ENCODE measurements at places on chromosomes 11 and 22. TPM values are rescaled to one million over a fixed set of nuclear protein-coding genes. Genes with fewer than 3 reads are reported as not detected.

Gene MYO18B
- total RNA-seq: 138 TPM

Gene GAB2
- total RNA-seq: 17.2 TPM

Gene OR51F1
- total RNA-seq: not detected

Gene RFPL2
- not detected for total RNA-seq

Gene TMPRSS13
- 0.15 TPM for total RNA-seq

Gene LMO2
- 10.9 TPM for total RNA-seq

- no peak for DNase-seq
These were observed 111.8 kb downstream of the MSANTD4 start for GRCh38 chr11:105910095-105910715.

DNA sequence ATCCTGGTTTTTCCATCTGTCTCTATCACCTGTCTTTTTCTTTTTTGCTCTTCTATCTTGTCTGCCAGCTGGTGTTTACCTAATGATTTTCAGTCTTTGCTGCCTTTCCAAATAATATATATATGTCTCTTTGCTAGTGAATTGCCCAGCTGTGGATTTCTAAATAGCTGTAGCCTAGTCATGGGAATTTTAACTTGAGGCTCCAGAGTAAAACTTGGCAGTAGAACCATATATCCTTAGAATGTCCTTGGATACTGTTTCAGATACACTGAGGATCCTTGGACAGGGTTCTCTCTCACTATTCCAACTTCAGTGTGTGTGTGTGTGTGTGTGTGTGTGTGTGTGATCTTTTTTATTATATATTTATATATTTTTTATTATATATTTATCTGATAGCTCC is 2285.3 kb downstream of the LRRC4C start:
- no peak for DNase-seq

GRCh38 chr11:43988040-43988817 is 45.8 kb downstream of the C11orf96 start:
- no peak for DNase-seq

- no peak for DNase-seq
These were observed 1949.4 kb upstream of the RAG2 start for GRCh38 chr11:38547462-38547861.

- DNase-seq: no peak
These were observed 12.4 kb downstream of the PLEKHA7 start for GRCh38 chr11:17001806-17002205.

- DNase-seq: no peak
These were observed 8.5 kb upstream of the NUP50 start for GRCh38 chr22:45155050-45155840.
